ENCODE measurements at places on chromosomes 4 and X. TPM values are rescaled to one million over a fixed set of nuclear protein-coding genes. Genes with fewer than 3 reads are reported as not detected.

DNA sequence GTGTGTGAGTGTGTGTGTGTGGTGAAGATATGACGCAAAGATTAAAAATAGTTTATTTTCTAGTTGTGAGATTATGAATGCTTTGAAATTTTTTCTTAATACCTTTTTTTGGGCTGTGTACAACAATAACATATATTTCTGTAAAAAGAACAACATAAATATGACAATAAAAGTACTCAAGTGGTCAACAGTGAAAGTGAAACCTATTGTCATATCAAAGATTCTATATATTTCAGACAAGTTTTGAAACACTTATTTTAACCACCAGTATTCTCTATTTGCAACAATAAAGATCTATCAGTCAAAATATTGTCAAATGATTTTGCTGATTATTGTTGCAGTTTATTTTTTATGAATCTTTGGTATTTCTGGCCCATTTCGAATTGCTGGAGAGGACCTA lies 98.0 kb downstream of the SPOCK3 start:
- no peak for DNase-seq

- DNase-seq = no peak
These were observed 382.3 kb upstream of the HTR2C start for GRCh38 chrX:114201622-114202021.

DNA sequence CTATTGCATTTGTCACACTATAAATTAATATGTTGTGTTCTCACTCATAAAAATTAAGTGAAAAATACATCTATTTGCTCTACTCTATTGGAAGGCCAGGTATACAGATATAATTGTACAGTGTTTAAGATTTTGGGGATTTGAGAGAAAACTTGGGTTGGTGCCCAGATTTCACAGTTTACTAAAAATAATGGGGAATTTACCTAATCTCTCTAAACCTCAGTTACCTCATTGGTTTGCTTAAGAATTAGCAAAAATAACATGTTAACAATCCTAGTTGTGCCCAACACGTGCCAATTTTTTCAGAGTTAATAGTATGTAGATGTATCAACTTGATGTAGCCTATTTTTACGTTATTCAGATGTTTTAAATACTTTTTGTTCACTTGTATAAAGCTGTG lies 1495.3 kb upstream of the PCDH7 start:
- no peak for DNase-seq

DNA sequence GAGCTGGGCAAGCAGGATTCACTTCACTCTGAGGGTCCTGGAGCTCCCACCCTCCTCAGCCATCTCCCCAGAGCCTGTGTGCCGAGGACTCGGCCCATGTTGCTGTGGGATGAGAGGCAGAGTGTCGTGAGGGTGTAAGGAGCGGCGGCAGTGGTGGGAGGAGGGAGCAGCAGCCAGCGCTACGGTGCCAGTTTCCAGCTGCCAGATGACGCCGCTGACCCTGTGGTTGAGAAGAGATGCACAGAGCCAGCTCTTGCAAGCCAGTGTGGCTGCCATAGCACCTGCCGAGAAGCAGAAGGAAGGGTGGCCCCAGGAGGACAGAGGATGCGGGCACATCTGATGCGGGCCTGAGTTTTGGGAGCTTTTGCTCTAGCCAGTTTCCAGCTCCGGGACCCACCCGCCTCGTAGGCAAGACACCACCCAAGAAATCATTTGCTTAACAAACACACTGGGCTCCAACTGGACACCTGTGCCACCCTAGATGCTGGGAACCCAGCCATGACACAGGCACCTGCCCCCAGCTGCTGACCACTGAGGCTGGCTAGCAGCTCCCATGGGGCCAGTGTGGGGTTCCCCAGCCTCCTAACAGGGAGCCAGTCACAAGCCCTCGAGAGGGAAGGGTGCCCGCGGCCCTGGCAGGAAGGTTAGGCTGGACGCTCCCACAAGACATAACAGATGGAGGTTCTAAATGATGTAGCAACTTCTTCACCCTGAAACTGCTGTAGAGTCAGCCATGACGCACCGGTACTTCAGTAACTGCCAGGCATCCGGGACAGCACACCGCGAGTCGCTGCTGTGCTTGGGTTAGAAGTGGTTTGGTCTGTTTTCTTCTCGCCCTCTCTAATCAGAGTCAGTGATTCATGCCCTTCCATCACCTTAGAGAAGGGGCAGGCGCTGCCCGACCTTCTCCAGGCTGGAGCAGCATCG lies 8.9 kb downstream of the MSANTD1 start:
- no peak for DNase-seq

DNA sequence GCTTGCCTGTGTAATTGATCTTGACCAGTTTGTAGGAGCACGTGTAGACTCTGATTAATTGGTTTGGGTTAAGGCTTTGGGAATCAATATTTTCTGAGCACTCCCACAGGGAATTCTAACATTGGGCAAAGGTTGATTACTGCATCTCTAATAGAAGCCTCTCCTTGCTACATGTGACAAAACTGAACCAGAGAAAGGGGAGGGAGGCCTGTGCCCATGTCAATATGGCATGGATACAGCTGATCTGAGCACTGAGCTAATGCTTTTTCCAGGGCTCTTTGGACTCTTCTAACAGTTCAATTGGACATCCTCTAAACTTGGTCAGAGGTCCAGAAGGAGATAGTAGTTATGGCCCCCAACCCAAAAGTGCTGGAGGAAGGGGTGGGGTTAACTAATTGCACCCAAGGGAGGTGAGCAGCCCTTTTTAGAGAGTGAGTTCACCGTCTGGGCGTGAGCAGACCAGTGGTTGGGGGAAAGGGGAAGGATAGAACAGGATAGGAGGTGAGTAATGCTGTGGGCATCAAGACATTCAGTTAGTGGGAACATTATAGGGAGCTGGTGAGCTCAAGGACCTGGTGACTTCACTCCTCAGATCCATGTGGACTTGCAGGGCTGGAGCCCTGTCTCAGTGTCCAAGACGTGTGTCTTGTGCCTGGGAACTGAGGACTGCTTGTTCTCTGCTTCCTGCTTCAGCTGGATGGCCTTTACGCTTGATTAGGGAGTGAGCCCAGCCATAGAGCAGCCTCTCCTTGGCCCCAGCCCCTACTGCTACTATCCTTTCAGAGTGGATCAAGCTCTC lies 22.8 kb downstream of the MSN start:
- DNase-seq = no peak

DNA sequence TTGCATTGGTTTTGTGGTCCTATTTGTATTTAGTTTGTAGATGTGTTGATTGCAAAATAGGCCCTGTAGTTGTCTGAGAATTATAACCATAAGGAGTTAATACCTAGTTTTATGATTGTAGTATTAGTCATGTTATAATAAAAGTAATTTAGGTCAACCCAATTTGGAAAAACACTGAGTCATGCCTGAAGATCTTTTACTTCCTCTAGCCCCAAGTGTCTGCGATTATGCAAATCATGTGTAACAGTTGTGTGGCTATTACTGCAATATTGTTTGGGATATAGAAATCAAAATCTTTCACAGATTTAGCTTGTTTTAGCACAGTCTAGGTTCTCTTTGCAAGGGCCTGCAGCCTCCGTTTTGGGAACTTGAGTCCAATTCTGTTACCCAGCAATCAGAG lies 12.6 kb downstream of the SRD5A3 start:
- no peak for DNase-seq

The SETD7 gene
- total RNA-seq = 38.6 TPM

The ARL9 gene
- 0.53 TPM for total RNA-seq

The PHKA1 gene
- 7.8 TPM for total RNA-seq

The TXK gene
- 5.2 TPM for total RNA-seq

The CCDC110 gene
- total RNA-seq = 0.18 TPM

The CDX4 gene
- total RNA-seq = not detected
